ENCODE measurements at places on chromosomes 7 and 10. TPM values are rescaled to one million over a fixed set of nuclear protein-coding genes. Genes with fewer than 3 reads are reported as not detected.

DNA sequence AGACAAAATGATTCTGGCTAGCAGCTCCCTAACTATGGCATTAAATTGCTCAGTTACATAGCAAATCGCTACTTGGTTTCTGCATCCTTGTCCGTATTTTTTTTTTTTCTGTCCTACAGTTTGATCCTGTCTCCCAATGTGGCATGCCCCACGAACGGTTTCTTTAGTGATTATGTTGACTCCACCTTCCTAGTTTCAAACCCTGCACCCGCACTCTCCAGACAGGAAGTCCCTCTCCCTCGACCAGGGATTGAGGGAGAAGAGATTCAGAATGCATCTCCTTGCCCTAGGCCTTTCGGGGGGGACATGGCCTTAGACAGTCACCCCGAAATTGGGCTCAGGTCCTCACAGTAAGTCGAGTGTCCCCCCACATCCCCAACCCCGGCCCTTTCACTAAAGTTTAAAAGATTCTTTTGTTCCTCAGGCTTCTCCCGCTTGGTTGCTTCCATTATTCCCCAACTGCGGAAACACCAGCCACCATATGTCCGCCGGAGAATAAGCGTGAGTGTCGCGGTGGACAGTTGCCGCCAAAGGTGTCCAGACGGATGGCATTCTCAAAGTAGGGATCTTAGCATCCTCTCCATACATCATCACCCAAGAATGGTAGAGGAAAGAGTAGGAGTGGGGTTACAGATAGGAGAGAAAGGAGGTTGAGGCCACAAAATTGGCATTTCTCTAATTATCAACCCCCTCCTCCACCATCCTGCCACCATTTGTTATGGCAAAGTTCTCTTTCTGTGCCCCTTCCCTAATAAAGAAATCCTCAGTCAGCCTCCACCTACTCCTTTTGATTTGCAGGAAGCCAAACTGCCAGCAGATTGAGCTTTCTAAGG is 7.3 kb downstream of the EVX1 start:
- DNase-seq = no peak

DNA sequence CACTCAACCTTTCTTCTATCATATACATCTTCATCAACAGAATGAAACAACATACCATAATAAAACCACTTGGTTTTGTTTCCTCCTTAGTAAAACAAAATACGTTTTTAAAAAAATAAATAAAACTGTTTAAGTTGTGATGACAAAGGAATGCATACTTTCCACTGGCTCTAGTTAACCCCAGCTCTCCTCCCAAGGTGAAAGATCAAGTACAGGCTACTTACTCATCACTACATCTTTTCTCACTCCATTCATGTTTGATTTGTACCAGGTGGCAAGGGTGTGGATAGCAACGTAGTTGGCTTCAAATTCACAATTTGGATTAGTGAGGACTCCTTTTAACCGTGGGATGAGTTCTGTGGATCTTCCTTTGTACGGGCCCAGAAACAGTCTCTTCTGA is 14.7 kb downstream of the OGA start:
- DNase-seq = no peak

GRCh38 chr10:85902051-85902450 is 464.5 kb downstream of the GRID1 start:
- DNase-seq = no peak

GRCh38 chr10:43170491-43170890 is 32.2 kb downstream of the CSGALNACT2 start:
- no peak for DNase-seq

DNA sequence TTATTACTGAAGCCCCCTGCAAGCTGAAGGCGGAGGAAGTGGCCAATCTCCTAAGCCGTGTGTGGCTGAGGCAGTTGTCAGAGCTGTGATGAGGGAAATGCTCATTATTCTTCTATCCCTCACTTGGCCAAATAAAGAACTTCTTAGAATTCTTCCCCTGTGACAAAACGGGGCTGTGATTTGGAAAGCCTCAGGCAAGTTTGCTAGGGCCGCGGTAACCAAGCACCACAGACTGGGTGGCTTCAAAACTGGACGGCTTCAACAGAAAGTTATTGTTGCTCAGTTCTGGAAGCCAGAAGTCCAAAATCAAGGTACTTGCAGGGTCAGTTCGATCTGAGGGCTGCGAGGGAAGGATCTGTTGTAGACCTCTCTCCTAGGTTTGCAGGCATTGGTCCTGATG is 72.3 kb upstream of the STEAP1B start:
- DNase-seq = no peak

The UPK3BL1 gene
- 27.2 TPM for total RNA-seq

GRCh38 chr10:63465293-63466143 is at the start of gene JMJD1C:
Gene JMJD1C, minus strand, starts transcription at chr10:63465977. Its CDS starts 315 bp downstream, at chr10:63465662.
- DNase-seq = peak; percentile 54

DNA sequence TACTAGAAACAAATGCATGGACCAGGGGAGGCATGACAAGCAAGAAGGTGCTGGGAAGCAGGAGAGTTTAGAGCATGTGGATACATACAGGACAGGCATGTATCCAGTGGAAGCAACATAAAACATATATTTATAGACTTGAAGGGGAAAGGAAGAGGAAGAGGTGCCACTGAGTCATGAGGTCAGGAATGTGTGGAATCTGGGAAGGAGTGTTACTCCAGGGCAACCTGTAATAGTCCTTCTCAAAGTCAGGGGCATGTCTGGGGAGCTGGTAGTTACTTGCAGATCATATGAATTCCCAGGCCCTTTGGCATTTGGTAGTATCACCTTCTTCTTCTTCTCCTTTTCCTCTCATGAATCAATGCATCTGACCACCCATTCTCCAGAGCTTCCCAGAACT is 246.6 kb downstream of the XPNPEP1 start:
- no peak for DNase-seq

The MAP3K8 gene
- total RNA-seq = 28.9 TPM

DNA sequence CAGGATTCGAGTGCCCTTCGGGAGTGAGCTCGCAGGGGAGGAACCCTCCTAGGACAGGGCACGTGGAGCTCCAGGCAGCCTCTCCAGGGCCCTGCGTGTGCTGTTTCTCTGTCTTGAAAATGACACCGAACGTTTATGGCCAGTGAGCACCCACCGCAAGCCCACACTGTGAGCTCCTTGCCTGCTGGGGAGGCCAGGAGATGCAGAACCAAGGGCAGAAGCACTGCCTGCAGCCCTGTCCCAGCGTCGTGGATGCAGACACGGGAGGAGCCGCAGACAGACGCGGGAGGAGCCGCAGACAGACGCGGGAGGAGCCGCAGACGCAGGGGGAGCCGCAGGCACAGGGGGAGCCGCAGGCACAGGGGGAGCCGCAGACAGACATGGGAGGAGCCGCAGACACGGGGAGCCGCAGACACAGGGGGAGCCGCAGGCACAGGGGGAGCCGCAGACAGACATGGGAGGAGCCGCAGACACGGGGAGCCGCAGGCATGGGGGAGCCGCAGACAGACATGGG is 314.4 kb downstream of the PTPRN2 start:
- DNase-seq = no peak

The LMOD2 gene
- total RNA-seq = not detected

The CPA5 gene
- total RNA-seq = not detected

GRCh38 chr7:130750755-130751154 is 16.7 kb upstream of the KLF14 start:
- DNase-seq = no peak

The NANOS1 gene
- total RNA-seq = 0.08 TPM

- DNase-seq = no peak
Measured at GRCh38 chr10:7173948-7174347, 236.9 kb downstream of the SFMBT2 start.

DNA sequence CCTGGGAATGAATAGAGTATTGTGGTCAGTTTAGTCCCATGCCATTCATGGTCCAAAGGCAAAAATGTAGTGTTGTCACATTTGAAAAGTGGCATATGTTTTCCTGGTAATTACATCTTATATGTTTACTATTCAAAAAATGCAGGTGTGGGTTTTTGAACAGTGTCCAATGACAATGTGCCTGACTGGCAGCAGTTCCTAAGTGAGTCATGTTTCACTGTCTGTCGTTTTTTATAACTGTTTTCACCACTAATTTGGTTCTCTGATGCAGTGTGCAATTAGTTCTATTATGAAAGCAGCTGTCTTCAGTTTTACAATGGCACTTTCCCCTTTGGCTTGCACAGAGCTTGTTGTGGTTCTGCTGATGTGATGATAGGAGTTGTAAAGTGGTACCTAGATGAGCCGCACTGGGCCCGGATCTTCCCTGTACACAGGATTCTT is 162.3 kb downstream of the SEM1 start:
- DNase-seq = no peak

The ZNF107 gene
- total RNA-seq = 12.4 TPM

DNA sequence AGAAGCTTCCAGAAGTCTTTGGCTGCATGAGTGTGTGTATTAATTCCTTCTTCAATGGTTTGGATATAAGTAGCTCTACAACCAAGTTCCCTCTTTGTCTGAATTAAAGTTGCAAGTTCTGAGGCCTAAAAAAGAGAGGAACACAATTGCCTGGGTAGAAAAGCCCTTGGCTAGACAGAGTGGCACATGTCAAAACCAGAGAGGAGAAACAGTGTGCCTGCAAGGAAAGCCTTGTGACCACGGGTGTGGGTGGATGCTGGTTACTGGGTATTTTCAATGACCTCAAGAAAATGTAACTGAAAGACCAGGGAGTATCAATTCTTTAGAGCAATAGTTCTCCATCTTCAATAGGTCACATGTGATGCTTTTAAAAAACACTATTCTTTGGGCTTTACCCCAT is 148.3 kb downstream of the SVIL start:
- no peak for DNase-seq

DNA sequence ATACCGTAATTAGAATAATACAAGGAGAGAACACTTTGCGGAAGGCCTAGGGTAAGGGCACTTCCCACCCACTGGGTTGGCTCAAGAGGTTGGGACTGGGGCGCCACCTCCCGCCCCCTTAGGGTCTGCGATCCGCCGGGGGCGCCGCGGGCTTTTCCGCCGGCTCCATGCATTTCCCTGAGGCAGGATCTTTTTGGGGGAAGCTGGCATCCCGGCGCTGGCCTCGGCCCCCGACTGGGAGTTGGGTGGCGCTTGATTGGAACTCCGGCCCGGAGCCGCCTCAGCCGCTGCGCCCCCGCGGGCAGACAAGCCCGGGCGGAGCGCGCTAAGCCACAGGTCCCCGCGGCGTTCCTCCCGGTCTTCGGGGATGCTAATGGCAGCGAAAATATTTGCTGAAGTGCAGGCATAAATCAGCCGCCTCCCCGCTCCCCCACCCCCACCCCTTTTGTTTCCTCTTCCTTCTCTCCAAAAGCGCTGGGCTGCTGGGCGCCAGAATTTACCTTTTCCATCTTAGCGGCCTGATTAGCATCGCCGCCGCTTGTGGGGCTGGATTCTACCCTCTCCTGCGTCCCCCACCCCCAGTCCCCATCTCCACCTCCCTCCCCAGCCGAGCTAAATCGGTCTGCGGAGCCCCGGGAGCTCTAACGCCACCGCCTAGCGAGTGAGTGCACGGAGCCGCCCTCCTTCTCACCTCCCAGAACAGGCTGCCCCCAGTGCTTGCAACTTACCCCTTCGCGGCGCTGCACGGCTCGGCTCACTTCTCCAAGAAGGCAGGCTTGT is 5.1 kb downstream of the UNC5B start:
- DNase-seq = no peak

Measured in CD4-positive, alpha-beta T cell (primary cell).